ENCODE measurements at places on chromosomes 12 and 14.
A peak's percentile ranks its signal among the peaks of the same experiment; 100 is the strongest.

DNA sequence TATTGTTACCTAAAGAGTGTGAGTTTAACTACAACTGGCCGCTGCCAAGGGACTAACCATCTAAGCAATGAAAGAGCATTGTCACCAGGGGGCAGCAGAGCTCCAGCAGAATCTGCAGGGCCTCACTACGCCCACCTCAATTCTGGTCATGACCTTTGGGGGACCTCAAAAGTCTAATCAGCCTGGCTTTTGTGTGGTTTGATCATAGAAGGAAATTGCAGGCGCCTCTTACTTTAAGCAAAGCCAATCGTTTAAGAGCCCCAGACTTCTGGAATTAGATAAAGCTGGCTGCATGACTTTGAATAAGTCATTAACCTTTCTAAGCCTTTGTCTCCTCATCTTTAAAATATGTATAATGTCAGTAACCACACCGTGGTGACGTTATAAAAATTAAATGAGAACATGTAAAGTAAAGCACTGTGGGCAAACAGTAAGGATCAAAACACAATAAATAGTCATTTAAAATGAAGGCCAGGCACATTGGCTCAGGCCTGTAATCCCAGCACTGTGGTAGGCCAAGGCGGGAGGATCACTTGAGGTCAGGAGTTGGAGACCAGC is 58.6 kb downstream of the TBX3 start:
- no peak for DNase-seq

DNA sequence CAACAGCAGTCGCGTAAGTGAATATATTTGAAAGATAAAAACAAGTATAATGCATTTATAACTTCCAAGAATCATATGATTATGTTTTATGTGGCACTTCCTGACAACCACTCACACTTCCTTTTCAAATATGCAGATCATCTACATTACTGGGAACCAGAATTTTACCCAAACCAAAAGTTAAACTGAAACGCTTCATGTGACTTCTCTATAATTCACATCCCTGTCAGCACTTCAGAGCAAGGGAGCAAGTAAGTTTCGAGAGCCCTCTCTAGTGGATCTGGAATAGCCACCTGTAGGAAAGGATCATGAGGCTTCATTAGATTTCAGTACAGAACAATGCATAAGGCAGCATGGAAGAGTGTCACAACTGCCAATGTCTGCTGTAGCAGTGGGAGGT is 13.7 kb upstream of the ALX1 start:
- no peak for DNase-seq

GRCh38 chr14:50000380-50001150 is 107.7 kb downstream of the ARF6 start:
- peak; percentile 51 for DNase-seq

DNA sequence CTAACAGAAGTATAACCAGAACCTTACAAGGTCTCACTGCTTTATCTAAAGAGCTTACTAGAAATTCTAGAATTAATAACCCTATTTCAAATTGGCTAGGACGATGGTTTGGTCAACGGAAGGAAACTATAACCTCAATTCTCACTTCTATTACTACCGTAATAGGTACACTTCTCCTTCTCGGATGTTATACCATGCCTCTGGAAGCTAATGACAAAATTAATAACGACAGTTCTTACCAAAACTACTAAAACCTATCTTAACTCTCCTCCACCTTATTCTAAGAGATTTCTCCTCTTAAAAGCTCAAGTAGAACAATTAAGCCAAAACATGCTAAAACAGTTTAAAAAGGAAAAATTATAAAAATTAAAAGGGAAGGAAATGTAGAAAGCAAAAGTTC is 23.7 kb upstream of the UBC start:
- no peak for DNase-seq
